ENCODE measurements at places on chromosomes 3 and 15.

GRCh38 chr15:63322541-63322940 is 45.1 kb downstream of the APH1B start:
- peak; percentile 22 for DNase-seq

- peak; percentile 69 for DNase-seq
Measured at GRCh38 chr3:151468284-151468917, 7.5 kb upstream of the IGSF10 start.

DNA sequence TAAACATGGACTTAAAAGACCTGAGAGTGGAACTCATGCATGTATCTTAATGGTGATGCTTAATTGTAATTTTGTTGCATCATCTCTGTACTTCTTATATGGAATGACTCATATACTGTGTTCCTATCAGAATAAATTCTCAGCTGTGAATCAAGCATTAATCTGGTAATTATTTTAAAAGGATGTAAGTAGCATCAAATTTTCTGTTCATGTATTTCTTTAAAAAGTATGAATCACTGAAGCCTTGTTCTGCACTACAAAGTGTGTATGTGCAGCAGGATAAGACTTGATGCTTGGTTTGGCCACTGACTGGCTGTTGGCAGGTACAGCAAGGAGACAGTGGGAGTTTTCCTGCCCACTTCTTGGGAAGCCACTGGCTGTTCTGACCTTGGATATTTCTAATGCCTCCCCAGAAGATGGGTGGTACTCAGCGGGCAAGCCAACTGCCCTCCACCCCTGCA is 123.9 kb downstream of the ANO10 start:
- no peak for DNase-seq

- DNase-seq: no peak
Measured at GRCh38 chr3:42510325-42510724, 7.9 kb downstream of the VIPR1 start.

DNA sequence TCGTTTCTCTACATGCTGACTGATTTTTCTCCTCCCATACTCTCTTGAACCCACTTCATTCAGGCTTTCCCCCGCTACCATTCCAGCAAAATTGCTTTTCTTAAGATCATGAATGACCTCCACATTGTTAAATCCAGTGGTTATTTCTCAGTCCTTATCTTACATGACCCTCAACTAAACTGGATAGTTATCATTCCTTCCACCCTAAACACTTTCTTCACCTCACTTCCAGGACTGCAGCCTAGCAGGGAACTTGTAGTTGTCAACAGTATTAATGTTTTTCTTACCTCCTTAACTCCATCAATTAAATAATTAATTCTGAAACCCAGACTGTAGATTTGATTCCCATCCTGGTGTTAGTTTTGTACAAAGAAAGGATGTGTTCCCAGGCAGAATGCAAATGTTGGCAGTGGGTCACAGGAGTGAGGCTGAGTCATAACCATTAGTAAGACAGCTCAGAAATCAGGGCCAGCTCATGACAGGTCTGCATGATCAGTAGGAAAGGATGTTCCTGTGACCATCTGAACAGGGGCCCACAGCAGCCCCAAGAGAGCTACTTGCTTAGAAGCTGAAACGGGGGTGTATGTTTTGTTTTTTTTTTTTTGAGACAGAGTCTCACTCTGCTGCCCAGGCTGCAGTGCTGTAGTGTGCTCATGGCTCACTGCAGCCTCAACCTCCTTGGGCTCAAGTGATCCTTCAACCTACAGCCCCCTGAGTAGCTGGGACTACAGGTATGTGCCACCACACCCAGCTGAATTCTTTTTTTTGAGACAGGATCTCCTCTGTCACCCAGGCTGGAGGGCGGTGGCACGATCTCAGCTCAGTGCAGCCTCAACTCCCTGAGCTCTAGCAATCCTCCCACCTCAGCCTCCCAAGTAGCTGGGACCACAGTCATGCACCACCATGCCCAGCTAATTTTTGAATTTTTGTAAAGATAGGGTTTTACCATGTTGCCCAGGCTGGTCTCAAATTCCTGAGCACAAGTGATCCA is 9.1 kb downstream of the BCL2L10 start:
- peak; percentile 97 for DNase-seq

- peak; percentile 92 for DNase-seq
Measured at GRCh38 chr3:150348500-150348899, 59.6 kb upstream of the TSC22D2 start.

GRCh38 chr15:66848116-66848515 is 146.1 kb downstream of the SMAD6 start:
- no peak for DNase-seq

DNA sequence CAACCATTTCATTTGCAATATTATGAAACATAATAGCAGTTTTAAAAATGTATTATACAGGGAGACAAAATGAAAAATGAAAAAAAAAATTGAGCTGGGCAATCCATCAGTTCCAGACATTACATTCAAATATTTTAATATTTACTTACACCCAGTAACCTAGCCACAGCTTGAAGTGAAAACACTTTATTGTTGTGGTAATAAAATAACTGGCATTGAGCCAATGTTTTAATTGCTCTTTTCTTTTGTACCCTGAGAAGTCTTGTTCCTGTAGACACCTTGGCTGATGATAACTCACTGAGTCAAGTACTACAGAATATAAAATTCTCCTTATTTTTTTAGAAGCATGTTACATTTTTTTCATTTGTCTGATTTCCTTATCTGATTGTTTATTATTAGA is 180.6 kb downstream of the ROBO1 start:
- DNase-seq: no peak

- no peak for DNase-seq
Measured at GRCh38 chr3:71724584-71725270, 475 bp downstream of the EIF4E3 start.

- no peak for DNase-seq
Measured at GRCh38 chr15:75989045-75989444, 23.2 kb downstream of the NRG4 start.

DNA sequence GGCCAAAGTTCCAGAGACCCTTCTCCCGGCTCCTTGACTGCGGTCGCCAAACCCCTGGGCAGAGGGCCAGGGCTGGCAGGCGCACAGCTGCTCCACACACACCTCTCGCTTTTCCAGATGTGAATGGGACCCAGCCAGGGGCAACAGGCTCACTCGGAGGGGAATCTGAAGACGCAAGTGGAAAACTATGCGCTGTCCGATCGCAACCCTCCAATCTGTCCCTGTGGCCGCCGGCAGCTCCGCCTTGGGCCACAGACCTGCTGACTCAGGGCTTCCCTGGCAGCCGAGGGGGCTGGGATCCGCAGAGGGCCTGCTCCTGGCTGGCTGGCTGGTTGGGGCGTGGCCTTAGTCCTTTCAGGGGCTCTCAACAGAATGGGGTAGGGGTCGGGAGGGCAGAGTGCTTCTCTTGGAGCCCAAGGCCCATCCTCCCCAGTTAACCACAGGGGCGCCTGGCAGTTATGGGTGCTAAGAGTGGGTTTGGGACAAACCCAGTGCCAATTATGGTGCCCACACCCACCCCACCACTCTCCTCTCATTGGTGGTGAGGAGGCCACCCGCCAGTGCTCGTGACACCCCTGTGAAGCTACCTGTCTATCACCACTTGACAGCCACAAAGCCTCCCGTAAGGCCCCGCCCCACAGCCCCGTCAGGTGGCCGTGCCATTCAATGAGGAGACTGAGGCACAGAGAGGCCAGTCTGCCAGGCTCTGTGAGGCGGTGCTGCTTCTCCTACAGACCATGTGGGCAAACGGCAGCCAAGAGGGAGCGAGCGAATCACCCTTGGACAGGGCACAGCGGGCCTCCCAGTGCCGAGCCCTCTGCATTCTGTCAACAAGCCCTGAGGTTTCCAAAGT is 53.8 kb downstream of the IQSEC1 start:
- DNase-seq: peak; percentile 64

GRCh38 chr3:58000306-58001085 is 7.7 kb upstream of the FLNB start:
- no peak for DNase-seq

- no peak for DNase-seq
Measured at GRCh38 chr3:114741066-114741465, 406.0 kb downstream of the ZBTB20 start.

DNA sequence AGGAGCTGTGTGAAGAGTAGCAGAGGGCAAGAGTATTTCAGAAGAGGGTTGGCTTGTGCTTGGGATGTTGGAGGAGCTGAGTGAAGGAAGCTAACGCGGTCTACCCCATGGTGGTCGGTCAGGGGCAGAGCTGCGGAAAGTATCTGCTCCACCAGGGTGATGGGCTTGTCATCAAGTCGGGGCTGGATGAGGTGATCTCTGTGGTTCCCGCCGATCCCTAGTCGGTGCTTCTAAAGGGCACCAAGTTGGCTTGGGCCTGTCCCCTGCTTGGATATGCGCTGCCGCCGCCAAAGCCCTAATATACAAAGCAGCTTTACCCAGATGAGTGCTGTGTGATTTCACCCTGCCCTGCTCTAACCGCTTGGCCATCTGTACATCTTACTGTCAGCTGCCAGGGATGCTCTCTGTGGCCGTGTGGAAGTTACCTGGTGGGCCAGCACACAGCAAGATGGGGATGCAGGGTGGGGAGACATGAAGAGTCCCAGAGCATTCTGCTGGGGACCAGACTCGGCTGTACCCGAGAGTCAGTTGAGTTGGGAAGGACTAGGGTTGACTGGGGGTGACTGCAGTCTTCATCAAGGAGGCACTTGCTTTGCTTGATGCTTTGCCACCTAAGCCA is 226.1 kb upstream of the BHLHE40 start:
- DNase-seq: no peak

DNA sequence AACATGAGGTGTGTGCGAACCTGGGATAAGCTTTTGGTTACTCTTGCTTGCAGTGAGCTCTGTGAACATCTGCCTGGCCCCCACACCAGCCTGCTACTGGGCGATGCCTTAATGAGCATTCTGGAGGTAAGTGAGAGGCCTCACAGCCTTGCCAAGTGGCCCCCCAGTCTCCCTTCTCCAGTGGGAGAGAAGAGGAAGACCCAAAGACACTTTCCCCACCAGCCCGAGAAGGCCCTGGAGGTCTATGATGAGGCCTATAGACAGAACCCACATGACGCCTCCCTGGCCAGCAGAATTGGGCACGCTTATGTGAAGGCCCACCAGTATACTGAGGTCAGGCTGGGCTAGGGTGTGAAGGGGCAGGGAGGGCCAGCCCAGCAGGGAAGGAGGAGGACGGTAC is 22.5 kb downstream of the TTC21A start:
- DNase-seq: no peak

- no peak for DNase-seq
Measured at GRCh38 chr3:38687321-38687720, 37.8 kb upstream of the SCN5A start.

DNA sequence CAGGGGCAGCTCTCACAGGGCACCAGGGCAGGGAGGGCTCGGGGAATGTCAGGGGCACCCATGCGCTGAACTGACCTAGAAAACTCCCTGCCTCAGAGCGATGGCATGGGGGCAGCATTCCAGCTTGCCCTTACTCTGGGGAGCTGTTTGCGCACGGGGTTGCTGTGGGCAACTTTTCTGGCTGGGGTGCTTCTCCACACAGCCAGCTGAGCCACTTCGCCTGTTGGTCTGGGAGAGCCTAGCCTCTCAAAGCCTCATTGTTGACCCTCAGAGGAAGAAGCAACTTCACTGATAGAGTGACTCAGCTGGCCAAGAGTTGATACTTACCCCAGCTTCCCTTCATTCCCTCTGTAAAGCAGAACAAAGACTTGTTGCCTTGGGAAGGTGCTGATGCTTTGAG is 42.6 kb upstream of the MRPS22 start:
- peak; percentile 47 for DNase-seq

DNA sequence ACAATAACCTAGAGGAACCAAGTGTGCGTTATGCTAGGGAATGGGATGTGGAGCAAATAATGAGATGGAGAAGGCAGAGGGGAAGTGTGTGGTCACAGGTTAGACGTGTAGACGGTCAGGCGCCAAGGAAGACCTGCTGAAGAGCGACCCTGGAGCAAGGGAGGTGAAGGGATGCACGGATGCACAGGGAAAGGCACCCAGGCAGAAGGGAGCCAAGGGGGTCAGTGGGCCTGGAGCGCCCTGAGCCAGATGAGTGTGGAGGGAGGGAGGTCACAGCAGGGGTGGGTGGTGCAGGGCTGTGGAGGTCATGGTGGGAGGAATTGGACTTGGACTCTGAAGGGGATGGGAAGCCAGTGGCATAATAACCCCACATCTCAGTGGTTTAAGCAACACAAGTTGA is 70.2 kb downstream of the SLC6A1 start:
- no peak for DNase-seq

DNA sequence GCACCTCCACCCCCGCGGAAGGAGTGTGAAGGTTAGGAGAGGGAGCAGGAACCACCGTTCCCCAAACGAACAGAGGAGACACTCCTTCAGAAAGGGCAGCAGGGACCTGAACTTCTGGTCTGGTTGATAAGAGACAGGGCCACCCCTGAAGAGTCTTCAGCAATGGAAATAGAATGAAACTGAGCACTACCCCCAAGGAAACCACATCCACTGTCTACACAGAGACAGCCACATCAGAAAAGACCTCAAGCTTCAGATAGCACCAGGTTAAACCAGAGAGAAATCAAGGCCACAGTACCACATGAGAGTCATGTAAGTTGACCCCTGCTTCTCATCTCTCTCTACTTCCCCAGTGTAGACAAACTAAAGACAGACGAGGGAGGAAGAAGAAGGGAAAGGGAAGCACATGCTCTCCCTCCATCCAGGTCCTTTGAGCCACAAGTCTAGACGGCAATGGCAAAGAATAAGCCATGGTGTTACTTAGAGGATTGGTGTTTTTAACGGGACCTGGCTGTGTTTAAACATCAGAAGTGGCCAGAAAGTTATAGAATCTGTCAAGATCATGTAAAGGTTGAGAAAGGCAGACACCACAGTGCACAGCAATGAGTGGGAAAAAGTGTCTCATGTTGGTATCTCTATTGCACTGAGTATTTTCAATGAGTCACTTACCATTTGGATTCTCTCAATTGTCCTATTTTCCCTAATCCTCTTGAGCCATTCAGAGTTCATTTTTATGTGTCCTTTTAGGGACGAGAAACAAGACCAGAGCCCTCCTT is 31.4 kb upstream of the CTNNB1 start:
- no peak for DNase-seq

GRCh38 chr15:22237891-22238275 is 157.6 kb downstream of the OR4M2 start:
- DNase-seq: no peak

DNA sequence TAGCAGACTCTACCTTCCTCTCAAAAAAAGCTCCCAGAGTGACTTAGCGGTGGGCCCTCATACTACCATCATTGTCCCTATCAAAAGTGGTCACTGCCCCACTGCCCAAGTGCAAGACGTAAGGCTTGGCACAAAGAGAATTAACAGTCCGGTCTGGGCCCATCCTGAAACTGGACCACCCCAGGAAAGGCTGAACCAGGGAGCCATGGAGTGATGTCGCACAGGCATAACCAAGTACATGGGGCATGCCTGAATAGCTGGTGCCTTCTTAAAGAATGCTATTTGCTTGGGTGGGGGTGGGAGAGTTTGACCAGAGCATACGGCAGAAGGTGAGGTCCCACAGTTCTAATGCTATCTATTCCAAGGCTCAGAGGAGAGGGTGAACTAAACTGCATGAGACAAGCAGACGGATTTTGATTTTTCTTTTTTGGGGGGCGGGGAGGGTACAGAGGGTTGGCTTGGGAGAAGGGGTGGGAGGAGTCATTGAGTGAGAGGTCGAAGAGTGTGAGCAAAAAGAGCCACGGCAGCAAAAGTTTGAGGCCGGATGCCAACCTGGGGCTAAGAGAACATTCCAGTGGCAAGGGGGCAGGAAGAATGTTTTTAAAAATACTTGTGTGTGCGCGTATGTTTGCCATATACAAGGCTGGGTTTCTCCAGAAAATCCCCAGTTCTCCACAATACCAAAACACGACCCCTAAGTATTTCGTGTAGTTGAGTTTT is 50.2 kb downstream of the FAM174B start:
- DNase-seq: no peak

GRCh38 chr3:176661432-176661964 is 535.8 kb downstream of the TBL1XR1 start:
- no peak for DNase-seq

- DNase-seq: no peak
Measured at GRCh38 chr3:10021856-10022775, 4.1 kb upstream of the FANCD2 start.
